ENCODE measurements at places on chromosomes 1 and 21.

DNA sequence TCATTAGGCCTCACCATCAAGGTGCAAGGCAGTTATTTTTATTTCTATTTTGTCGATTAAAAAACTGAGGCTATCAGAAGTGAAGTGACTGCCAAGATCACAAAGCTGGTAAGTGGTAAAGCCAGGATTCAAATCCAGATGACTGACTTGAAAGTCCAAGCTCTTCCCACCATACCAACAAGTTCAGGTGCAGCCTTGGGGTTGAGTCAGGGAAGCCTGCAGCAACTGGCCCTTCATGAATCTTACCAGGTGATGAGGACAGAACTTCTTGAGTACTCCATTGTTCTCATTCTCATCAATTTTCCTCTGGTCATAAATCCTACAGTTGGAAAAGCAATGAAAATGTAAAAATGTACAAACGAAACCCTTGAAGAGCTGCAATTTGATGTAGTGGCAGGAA is 20.2 kb downstream of the PEA15 start:
- no peak for DNase-seq

DNA sequence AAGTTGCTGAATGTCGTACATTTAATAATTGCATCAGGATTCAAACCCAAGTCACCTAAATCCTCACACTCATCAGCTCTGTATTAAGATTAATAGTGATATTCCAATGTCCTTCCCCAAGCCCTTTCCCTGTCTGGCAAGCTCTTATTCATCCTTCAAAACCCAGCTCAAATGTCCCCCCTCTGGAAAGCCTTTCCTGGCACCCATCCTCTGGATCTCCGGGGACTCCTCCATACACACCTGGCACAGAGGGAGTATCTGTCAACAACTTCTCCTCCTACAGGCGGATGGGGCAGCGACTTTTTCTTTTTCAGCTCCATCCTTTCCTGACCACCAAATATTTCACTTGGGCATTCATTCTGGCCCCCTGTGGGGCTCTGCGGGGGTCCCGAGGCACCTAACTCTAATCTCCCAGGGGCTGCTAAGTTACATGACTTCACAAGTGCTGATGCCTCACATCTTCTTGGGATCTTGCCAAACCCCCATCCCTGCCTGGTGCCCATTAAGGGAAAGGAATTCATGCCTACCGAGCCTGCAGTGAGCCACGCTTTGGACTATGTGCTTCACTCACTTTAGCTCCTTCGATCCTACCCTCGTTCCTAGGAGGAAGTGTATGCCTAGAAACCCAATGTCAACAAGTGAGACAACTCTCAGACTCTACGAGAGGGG is 15.2 kb downstream of the TINAGL1 start:
- no peak for DNase-seq

DNA sequence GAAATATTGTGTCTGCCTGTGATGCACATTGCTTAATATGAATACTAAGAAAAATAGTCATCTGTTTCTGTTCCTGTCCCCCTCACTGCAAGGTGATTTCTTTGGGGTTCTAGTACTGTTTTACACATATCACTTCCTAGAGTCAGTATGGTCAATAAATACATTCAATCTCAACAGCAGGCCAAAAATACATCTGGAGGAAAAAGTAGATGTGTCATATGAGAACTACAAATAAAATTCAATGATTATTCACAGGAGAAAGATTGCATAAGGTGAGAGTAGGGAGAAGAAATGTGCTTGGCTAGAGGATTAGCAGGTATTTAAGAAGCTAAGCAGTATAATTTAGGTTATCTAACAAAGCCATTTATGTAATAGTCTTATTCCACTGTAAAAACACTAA is 45.3 kb upstream of the SAMSN1 start:
- DNase-seq, result no peak

DNA sequence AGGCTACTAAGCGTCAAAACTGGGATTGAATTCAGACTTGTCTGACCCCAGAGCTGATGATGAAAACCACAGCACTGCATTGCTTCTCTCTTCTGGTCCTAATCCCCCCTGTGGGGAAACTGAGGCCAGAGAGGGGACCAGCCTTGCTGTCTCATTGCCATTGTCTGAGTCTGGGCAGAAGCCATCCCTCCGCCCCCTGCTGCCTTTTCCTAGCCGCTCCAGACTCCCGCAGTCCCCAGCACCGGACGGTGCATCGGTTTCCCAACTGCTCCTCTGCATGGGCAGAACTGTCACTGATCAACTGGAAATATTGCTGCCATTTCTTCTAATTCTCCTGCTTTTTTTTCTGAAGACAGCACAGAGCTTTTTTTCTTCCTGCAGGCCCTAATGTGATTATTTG is 157.4 kb downstream of the ACTL8 start:
- DNase-seq, result no peak

GRCh38 chr1:186819126-186819525 is 9.6 kb upstream of the PLA2G4A start:
- no peak for DNase-seq

- DNase-seq, result no peak
Measured at GRCh38 chr1:83769594-83770318, 229.2 kb downstream of the TTLL7 start.

DNA sequence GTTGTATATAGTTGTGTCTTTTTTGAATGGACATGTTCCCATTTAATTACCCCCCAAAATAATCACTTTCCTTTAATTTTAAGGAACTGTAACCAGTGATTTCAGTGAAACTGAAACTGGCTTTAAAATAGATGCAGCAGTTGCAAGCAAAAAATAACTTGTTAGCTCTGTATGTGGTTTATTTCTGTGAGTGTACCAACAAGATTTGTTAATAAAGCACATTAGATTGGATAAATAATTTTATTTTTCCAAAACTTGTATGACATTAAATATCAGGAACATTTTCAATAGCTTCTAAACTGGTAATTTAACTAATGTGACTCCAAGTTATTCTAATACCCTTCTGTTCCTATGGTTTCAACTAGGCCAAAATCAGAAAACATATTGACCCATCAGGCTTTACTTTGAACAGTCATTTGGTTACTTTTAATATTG is 184.3 kb upstream of the CACYBP start:
- DNase-seq, result no peak

GRCh38 chr1:66295803-66296202 is 238.2 kb upstream of the SGIP1 start:
- no peak for DNase-seq

GRCh38 chr1:190619724-190620123 is 142.1 kb upstream of the BRINP3 start:
- DNase-seq, result no peak

- DNase-seq, result no peak
Measured at GRCh38 chr21:34900376-34900775, 148.7 kb downstream of the RUNX1 start.

DNA sequence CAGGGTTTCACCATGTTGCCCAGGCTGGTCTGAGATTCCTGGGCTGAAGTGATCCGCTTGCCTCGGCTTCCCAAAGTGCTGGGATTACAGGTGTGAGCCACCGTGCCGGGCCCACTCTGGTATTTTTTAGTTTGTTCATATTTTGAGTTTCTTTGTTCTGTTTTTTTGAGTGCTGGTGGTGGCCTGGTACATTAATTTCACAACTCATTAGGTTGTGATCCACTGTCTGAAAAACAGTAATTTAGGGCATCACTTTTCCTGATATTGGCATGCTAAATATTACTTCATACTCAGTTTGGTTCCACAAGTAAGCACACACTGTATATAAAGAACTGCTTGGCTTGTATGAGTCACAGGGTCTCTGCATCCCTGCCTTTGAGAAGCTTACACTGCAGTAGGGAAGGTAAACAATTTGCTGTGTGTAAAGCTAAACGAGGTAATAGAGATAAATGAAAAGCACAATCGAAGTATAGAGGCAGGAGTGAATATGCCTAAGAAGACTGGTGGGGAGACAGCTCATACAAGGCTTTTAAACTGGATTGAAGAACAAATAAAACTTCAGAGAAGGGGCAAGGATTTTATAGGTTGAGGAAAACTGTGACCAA is 7.7 kb downstream of the SNX27 start:
- no peak for DNase-seq

GRCh38 chr1:200468264-200469001 is 58.6 kb upstream of the ZNF281 start:
- no peak for DNase-seq

- no peak for DNase-seq
Measured at GRCh38 chr1:170196490-170197236, 50.9 kb downstream of the NTMT2 start.

GRCh38 chr1:92211166-92211565 is 6.5 kb upstream of the C1orf146 start:
- no peak for DNase-seq

- DNase-seq, result no peak
Measured at GRCh38 chr1:246497331-246497915, 9.7 kb downstream of the SMYD3 start.

GRCh38 chr1:196543833-196544232 is 64.4 kb downstream of the KCNT2 start:
- no peak for DNase-seq

- no peak for DNase-seq
Measured at GRCh38 chr1:10663678-10664035, 132.8 kb downstream of the CASZ1 start.

DNA sequence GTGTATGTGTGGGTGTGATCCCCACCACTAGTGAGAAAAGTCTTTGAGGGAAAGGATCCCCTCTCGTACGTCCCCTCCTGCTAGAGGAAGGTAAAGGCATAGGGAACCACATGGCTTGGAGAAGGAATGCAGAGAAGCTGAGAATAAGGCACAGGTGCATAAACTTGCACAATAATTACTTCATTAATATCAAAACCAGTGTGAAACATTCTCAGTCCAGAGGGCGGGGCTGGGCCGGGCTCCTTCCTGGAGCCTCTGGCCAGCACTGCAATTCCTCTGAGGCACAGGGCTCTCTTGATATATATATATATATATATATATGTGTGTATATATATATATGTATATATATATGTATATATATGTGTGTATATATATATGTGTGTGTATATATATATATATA is 162.6 kb downstream of the TSEN15 start:
- DNase-seq, result no peak

DNA sequence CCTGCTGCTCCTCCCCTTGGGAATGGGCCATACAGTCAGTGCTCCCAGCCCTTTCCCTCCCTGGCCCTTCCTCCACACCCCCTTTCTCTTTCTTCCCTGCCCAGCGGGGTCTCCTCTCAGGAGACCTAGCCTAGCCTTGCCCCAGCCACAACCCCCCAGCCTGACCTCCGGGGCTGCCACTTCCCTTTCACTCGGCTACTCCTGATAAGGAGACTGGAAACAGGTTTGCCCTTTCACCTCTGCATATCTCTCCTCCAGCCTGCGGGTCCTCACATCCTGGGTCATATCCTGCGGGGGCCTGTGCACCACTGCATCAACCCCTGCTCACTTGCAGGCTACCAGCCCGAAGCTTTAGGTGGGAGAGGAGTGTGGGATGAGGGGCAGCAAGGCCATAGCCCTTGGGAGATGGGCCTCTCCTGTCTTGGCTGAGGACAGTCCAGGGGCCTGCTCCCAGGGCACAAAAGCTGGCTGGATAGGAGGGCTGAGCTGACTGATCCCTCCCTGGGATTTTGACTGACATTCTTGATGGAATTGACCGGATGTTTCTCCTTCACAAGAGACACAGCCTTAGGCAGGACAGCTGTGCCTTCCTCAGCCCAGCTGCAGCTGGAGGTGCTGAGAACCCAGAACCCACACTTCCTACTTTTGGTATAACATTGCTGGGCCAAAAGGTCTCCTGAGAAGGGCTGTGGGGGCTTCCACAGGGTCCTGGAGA is 19.2 kb upstream of the ALX3 start:
- no peak for DNase-seq

DNA sequence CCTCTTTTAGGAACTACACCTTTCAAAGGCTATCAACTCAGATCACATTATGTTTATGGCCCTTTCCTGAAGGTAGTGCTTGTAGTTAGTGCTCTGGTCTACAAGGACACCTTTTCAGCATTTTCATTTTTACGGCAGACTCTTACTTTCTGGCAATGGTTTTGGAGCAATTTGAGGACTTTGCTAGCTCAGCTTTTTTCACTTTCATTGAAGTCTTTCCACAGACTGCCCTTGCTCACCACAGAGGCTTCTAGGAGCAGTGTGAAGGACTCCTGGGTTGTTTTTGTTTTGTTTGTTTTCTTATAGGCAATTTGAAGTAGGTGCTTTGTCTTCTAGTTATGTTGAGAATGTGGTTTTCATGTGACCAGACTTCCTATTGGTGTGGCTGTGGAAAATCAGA is 43.1 kb downstream of the CD55 start:
- DNase-seq, result no peak

GRCh38 chr1:7580923-7581753 is 190.0 kb upstream of the VAMP3 start:
- no peak for DNase-seq

DNA sequence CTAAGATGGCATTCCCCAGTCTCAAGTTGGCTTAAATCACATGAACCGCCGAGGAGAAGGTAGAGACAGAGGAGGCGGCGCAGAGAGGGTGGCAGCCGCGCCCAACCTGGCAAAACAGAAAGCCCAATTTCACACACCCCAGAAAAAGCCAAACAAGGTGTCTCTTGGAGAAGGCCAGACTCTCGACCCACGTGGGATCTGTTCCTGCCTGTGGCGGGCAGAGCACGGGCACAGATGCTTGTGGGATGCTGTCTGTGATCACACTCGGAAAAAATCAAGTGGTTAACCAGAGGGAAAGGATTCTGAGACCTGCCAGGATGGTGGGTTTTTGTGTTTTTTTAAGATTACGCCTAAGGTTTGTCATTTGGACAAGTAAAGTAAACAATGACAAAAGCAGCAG is 80.7 kb downstream of the MRPL37 start:
- no peak for DNase-seq

DNA sequence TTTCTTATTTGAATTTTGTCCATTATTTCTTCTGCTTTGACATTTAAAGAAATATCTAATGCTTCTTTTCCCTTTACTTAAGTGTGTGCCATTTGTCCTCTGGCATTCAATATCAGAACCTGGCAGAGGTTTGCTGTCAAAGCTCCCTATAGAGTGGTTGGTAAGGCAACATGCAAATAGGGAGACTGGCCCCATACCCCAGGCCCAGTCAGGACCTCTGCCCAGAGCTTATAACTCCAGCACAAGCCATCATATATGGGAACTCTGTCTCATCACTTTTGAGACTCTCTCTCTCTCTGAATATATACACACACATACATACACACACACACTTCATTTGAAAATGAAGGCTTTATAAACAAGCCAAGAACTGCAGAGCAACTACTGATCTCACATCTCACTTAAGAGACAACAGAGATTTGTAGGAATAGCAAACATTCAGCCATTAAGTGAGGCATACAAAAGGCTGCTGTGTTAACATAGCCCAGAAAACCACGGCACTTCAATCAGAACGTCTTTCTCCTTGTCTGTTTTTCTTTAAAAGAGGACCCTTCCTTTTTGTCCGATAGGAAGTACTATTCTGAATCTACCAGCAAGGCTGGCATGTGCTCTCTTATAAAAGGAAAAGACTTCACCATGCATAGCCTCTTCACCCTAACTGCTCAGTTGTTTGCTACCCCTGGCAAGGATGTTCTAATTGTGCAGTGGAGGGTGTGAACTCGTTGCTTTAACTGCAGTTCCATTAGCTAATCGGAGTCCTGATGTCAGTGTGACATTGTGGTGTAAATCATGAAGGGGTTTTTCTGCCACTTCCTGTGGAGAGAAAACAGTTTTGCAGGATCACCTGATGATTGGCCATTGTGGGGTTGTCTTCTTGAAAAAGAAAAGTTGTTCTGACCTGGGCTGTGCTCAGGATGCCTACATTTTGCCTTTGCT is 101.7 kb downstream of the NR5A2 start:
- no peak for DNase-seq
